ENCODE measurements at places on chromosomes 12 and 14.

- no peak for DNase-seq
These were observed 76.2 kb upstream of the FERMT2 start for GRCh38 chr14:53027041-53027440.

DNA sequence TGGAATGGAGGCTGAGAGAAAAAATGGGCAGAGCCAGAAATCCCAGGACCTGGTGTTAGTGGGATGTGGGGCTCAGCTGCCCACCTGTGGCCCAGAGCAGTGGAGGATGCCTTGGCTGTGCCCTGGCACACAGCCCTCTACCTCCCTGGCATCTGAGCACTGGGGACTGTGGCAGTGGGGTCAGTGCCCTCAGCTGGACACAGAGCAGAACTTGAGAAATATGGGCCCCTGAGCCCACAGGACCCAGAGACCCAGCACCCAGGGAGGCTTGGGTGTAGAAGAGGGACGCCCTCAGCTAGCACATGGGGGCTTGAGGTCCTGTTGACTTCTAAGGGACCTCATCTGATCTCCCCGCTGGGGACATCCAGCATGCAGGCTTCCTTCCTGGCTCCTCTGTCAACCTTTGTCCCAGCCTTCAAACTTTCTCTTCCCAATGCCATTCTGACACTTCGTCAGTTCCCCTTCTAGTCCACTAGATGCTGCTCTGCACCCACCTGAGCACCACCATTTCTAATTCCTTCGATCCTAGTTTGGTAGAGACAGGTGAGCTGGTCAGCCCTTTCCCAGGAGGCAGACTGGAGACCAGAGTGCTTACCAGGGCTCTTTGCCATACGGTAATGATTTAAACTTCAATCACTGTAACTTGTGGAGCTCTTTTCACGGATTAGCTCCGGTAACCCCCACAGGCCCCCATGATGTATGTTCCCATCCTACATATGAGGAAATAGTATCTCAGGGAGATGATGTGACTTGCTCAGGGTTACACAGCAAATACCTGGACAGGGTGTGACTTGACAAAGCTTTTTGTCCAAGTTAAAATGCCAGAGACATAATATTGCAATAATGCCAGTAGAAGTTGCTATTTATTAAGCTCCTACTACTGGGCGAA lies 143.7 kb downstream of the ASCL4 start:
- DNase-seq, result no peak

DNA sequence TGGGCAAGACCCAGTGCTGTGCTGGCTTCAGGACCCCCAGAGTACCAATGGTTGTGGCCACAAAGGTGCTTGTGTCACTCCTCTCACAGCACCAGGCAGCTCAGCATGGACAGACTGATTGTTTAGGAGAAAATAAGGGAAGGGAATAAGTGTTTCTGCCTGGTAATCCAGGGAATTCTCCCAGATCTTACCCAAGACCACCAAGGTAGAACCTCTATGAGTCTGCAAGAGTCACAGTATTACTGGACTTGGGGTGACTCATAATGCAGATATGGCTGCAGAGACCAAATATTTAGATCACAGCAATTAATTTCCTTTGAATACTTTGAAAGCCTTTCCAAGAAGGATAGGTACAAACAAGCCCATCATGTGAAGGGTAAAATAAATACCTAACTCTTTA lies 1178.3 kb upstream of the FLRT2 start:
- no peak for DNase-seq

DNA sequence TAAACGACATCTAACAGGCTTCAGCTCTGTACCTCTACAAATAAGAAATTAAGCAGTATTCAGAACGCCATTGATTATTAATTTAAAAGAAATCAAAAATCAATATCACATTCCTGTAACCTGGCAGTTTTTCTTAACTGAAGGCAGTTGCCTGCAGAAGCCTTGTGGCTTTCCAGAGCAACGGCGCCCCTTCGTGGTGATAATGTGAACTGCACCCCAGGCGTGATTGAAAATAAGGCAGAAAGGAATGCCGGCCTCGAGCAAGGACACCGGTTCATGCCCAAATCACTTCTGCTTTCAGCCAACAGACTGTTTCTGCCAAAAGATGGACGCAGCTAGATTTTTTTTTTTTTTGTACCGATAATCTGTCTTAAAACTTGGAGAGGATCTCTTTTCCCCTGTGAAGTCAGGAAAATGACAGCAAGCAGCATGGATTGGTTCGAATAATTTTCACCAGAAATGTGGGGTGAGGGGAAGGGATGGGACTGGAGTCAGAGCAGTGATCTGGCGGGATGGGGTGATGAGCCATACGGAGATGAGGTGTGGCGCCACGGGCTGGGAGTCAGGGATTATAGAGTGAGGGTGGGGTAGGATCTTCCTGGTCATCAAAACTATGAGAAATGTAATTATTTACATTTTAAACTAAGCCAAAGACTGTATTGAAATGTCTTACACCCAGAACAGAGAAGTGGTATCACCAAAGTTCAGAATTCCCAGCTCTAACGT lies 473.0 kb downstream of the DPF3 start:
- DNase-seq, result peak; percentile 40

- DNase-seq, result no peak
These were observed 9.9 kb downstream of the GLI1 start for GRCh38 chr12:57469296-57470164.

DNA sequence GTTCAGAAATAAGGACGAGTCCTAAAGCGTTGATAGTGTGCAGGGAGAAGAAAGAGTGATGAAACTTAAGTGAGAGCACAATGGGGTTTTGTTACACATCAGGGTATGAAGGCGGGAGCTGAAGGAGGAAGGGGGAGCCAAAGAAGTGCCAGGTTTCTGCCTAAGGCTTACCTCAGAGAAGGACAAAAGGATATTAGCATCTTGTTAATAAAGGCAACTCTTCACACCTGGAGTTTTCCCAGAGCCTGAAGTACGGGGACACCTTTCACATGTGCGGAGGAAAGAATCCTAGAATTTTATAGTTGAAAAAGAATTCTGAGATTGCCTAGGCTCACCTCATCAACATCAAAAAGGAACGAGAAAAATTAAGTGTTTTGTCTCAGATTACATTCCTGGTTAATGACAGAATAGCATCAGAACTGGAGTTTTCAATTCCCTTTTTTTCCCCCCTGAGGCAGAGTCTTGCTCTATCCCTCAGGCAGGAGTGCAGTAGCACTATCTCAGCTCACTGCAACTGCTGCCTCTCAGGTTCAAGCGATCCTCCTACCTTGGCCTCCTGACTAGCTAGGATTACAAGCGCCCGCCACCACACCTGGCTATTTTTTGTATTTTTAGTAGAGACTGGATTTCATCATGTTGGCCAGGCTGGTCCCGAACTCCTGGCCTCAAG lies 2.2 kb upstream of the SAV1 start:
- DNase-seq, result no peak

- no peak for DNase-seq
These were observed 40.5 kb downstream of the PSMA6 start for GRCh38 chr14:35332517-35333263.

- no peak for DNase-seq
These were observed 24.3 kb downstream of the DACT1 start for GRCh38 chr14:58662018-58662417.

- DNase-seq, result no peak
These were observed 4.1 kb downstream of the CD163L1 start for GRCh38 chr12:7439579-7440505.

GRCh38 chr12:9651265-9651729 lies 18.2 kb upstream of the CLEC2D start:
- no peak for DNase-seq

DNA sequence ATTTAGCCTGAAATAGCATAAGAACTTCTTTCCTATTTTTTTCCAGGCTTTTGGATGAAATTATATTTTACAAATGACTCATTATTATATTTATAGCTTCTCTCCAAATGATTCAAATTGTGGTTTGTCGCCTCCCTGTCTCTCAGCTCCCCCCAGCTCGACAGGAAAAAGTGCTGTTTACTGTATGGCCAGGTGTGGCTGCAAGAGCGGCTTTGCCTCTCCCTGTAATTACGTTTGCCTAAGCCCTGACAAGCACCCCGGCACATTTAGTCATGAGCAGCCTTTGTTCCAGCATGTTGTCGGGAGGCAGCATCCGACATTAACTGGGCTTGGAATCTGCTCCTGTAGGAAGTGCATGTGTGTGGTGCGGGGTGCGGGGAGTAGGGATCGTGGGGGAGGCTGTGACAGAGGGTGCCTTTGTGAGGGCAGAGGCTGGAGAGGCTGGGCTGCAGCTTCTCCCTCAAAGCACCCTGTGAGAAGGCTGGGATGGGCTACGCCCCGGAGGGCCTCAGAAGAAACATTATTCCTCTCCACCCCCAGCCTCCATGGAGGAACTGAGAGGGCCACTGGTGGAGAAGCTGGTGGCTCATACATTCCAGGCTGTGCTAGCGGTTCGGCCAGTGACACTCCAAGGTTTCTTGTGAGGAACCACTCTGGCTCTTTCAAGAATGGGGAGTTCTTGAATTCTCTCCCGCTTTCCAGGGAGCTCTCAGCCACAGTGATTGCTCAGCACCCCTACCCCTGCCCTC lies 42.1 kb upstream of the CTDSP2 start:
- peak; percentile 83 for DNase-seq

DNA sequence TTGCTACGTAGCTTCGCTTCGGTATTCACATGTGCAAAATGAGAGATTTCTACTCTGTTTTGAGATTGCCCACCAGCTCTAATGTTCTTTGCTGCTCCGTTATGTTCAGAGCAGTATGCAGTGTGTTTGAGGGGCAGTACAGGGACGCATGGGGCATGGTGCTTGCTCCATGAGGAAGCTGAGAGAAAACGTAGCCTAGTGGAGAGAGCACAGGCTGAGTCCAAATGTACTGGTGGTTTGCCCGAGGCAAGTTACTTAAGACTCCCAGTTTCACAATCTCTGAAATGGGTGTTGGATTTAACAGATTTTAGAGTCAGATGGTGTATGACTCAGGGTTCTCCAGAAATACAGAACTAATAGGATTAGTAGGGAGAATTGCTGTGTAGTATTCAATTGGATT lies 310.5 kb downstream of the ETNK1 start:
- DNase-seq, result no peak

GRCh38 chr12:109762673-109763191 lies 49.1 kb downstream of the FAM222A start:
- DNase-seq, result no peak

GRCh38 chr14:72715850-72716228 lies 178.1 kb downstream of the DPF3 start:
- no peak for DNase-seq

DNA sequence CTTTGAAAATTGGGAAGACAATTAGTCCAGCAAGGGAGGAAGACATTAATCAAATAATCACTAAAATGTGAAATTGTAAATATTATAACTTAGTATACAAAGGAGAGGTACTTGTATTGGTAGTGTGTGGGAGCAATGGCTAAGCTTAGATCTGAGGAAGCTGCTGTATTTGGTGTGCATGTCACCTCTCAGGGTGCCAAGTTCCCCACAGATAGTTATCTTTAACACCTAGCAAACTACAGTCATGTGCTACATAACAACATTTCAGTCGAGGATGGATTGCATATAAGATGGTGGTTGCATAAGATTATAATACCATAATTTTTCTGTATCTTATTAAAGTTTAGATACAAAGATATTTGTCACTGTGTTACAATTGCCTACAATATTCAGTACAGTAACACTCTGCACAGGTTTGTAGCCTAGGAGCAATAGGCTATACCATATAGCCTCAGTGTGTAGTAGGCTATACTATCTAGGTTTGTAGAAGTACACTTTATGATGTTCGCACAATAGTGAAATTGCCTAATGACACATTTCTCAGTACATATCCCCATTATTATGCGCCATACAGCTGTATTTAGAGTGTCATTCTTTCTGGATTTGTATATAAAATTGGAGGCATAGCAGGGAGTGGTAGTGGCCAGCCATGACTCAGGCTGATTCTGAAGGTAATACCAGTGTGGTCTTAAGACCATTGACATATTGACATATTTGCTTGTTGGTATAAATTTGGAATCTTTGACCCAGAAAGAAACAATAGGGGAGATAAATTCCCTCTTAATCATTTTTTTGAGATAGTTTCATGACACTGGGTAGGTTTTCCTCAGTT lies 55.8 kb downstream of the RAD51B start:
- no peak for DNase-seq

GRCh38 chr14:66206554-66206953 lies 279.6 kb upstream of the CCDC196 start:
- DNase-seq, result peak; percentile 13

DNA sequence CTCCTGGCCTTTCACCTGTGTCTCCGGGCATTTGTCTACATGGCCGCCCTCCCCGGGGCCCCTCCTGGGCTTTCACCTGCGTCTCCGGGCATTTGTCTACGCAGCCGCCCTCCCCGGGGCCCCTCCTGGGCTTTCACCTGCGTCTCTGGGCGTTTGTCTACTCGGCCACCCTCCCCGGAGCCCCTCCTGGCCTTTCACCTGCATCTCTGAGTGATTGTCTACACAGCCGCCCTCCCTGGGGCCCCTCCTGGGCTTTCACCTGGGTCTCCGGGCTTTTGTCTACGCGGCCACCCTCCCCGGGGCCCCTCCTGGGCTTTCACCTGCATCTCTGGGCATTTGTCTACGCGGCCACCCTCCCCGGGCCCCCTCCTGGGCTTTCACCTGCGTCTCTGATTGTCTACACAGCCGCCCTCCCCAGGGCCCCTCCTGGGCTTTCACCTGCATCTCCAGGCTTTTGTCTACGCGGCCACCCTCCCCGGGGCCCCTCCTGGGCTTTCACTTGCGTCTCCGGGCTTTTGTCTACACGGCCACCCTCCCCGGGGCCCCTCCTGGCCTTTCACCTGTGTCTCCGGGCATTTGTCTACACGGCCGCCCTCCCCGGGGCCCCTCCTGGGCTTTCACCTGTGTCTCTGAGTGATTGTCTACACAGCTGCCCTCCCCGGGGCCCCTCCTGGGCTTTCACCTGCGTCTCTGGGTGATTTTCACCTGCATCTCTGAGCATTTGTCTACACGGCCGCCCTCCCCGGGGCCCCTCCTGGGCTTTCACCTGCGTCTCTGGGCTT lies 68.0 kb upstream of the GALNT9 start:
- DNase-seq, result peak; percentile 3

DNA sequence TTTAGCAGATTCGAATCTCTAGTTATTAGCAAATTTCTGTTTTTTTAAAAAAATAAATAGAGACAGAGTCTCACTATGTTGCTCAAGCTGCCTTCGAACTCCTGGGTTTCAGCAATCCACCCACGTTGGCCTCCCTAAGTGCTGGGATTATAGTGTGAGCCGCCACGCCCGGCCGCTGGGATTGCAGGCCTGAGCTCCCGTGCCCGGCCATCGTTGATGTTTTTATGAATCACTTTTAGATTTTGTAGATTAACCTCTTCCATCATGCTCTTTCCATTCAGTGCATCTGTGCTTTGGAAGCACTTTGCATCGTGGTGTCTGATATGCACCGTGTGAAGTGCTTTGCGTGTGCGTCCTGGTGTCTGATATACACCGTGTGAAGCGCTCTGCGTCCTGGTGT lies 20.9 kb downstream of the PGAM5 start:
- DNase-seq, result no peak

- DNase-seq, result no peak
These were observed 148.7 kb downstream of the ETV6 start for GRCh38 chr12:11798006-11798708.

DNA sequence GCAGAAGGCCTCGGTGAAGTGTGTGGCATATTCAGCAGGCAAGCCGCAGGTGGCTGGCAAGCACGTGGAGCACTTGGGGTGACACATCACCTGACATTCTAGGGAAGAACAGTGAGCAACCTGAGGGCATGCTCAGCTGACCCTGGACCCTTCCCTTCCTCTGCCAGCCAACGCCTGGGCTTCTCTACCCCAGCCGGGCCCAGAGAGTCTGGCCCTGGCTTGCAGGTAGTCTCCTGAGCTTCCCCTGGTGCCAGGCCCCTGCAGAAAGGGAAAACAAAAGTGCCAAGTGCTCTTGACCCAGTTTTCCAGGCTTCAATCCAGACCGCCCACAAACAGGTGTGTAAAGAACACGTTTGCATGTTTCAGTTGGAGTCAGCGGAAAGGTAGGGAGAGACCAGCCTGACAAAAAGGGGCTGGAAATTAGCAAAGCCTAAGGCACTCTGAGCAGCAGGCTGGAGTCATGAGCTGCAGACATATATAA lies 45.7 kb downstream of the PRKAB1 start:
- DNase-seq, result peak; percentile 26
